Fibroblast of skin of abdomen (primary cell): ENCODE measurements at places on chromosomes 6 and 20.

DNA sequence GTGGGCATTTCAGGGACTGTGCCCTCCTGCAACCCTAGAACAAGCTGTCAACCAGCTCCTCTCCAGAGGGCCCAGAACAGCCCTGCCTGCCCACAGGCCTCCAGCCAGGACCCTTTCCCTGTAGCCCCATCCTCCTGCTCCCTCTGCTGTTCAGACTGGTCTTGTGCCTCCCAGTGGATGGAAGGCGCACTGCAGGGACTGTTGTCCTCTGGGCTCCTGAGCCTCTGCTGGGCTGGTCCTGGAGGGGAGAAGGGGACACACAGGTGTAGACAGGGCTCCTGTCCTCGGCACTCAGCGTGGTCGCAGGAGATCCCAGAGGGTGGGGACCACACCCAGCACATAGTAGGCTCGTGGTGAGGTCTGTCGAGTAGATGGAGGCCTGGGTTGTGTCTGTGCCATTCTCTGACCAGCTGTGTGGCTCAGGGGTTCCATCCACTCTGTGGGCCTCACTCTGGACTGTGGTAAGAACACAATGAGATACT, 11.5 kb downstream of the ITPR3 start:
- no peak for DNase-seq

DNA sequence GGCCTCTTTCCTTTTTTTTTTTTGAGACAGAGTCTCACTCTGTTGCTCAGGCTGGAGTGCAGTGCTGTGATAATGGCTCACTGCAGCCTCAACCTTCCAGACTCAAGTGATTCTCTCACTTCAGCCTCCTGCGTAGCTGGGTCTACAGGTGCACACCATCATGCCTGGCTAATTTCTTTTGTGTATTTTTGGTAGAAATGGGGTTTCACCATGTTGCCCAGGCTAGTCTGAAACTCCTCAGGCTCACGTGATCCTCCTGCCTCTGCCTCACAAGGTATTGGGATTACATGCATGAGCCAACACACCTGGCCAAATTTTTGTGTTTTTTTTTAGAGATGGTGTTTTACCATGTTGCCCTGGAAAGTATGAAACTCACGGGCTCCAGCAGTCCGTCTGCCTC, 29.3 kb downstream of the SRC start:
- DNase-seq = no peak

DNA sequence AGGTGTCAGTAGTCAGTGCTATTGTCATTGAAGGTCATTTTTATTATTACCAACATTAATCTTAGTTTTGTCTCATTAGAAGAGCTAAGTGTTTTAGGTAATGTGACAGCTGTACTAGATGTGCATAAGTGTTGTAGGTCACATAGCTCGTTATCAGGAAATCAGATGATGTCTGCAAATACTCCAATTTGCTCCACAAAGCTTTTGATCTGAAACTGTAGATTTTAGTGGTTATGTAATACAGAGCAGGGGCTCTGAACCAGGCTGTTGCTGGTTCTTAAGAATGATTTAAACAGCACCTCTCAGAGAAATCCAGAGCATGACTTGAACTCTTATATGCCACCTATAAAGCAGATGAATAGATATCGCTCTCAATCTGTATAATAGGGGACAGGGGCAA, 2.5 kb downstream of the IL17F start:
- no peak for DNase-seq

DNA sequence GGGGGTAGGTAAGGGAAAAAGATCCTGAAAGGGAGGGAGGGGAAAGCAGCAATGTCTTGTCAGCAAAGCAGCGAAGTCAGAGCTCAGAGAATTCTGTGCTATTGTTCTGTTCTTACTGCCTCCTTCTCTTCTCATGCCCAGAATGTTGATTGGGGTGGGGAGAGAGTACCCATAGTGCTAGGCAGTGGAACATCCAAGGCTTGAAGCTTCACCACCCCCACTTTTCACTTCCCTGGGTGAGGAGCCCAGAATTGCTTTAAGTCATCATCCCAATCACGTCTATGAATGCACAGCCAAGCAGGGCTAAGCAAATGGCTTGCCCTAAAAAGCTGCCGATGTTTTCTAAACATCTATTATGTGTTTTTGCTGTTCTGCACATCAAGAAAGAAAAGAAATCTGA, 16.5 kb downstream of the REPS1 start:
- DNase-seq = peak; percentile 28

- peak; percentile 69 for DNase-seq
Measured at GRCh38 chr20:19976595-19977372, 40.4 kb upstream of the NAA20 start.

GRCh38 chr6:33021917-33022316, 12.5 kb upstream of the HLA-DOA start:
- DNase-seq = no peak

GRCh38 chr6:14817074-14817473, 428.8 kb upstream of the JARID2 start:
- no peak for DNase-seq
